NCI-H460 (cell line): ENCODE measurements at places on chromosomes 7 and 10. TPM values are rescaled to one million over a fixed set of nuclear protein-coding genes. Genes with fewer than 3 reads are reported as not detected.

The OR2F1 gene
- not detected in 2 replicates for total RNA-seq

The PSD gene
- 0.29 and 0.32 TPM in 2 replicates for total RNA-seq

GRCh38 chr10:132047575-132048293 lies 18.0 kb upstream of the JAKMIP3 start:
- DNase-seq = no peak

- peak; percentile 40 for DNase-seq
Measured at GRCh38 chr7:94182066-94182465, 177.9 kb upstream of the BET1 start.

- DNase-seq = no peak
Measured at GRCh38 chr10:131406676-131407392, 95.3 kb upstream of the TCERG1L start.

DNA sequence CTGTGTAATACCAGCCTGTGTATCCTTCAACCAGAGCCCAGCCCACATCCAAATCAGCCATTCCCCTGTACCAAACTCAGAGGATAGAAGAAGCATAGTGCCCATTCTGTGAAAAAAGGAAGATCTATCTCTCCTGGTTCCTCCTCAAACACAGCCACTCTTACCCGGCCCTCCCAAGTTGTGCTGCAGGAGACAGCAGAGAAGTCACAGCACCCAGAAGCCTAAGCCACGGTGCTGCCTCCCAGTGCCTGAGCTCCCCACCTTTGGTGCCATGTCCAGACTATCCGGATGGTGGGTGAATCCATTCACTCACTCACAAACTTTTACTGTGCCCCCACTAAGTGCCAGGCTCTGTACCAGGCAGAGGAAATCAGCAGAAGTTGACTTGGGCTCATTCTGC lies 166.0 kb upstream of the ZMIZ1 start:
- DNase-seq = no peak
